ENCODE measurements at places on chromosomes 1 and 21. TPM values are rescaled to one million over a fixed set of nuclear protein-coding genes. Genes with fewer than 3 reads are reported as not detected.

- peak; percentile 76 for DNase-seq
Measured at GRCh38 chr1:169102567-169102966, 3.9 kb upstream of the ATP1B1 start.

GRCh38 chr21:40466893-40467483 lies 380.0 kb downstream of the DSCAM start:
- peak; percentile 0 for DNase-seq

GRCh38 chr1:170669586-170670530 lies 5.9 kb downstream of the PRRX1 start:
- no peak for DNase-seq

- DNase-seq = peak; percentile 80
Measured at GRCh38 chr1:100627054-100627716, 89.2 kb downstream of the GPR88 start.

GRCh38 chr1:86362807-86363206 lies 33.3 kb downstream of the ODF2L start:
- DNase-seq = no peak

- DNase-seq = peak; percentile 20
Measured at GRCh38 chr21:15051644-15052458, 12.9 kb downstream of the NRIP1 start.

DNA sequence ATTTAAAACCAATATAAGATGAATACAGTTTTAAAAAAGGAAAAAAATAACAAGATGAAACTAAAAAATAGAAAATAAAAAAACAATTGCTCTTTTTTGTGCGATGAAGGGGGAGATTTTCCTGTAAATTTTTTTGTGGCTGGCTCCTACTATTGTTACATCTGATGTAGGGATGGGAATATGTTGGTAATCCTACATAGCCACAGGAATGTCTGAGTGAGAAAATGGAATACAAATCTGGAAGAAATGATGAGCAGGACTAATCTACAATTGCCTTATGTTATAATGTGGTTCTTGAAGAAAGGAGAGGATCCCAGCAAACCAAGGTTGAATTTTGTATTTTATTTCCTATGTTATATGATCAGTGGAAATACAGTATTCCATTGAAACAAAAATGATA lies 40.9 kb downstream of the ATP6V1G3 start:
- DNase-seq = peak; percentile 35

- no peak for DNase-seq
Measured at GRCh38 chr1:53295726-53296116, 32.1 kb downstream of the LRP8 start.

- DNase-seq = peak; percentile 51
Measured at GRCh38 chr21:39004634-39005501, 178.4 kb downstream of the PSMG1 start.

The S100A1 gene
- 5.1 TPM for total RNA-seq

The MATN1 gene
- total RNA-seq = 0.20 TPM

The HJV gene
- not detected for total RNA-seq

All from RPMI7951 (cell line).